ENCODE measurements at places on chromosomes 2 and 18. TPM values are rescaled to one million over a fixed set of nuclear protein-coding genes. Genes with fewer than 3 reads are reported as not detected.

DNA sequence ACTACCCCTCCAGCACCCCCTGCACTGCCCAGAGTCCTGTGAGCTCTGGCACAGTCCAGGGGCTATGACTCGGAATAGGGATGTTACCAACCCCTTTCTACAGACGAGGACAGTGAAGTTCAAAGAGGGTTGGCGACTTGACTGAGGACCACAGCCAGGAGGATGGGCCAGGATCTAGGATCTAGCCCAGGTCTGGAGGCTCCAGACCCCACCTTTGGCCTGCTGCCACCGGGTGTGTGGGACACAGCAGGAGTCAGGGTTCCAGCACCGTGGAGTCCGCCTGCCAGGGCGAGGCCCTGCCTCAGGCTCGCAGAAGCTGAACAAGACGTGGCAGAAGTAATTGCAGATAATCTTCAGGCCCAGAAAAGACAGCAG, 37.9 kb upstream of the GPC1 start:
- no peaks in the 10 kb centered on the region for H3K36me3 ChIP-seq
- H3K27me3 ChIP-seq, result peaks cover 16% of the 10 kb centered on the region
- H3K27ac ChIP-seq, result no peak overlapping the region
- H3K4me1 ChIP-seq, result no peaks in the 10 kb centered on the region

DNA sequence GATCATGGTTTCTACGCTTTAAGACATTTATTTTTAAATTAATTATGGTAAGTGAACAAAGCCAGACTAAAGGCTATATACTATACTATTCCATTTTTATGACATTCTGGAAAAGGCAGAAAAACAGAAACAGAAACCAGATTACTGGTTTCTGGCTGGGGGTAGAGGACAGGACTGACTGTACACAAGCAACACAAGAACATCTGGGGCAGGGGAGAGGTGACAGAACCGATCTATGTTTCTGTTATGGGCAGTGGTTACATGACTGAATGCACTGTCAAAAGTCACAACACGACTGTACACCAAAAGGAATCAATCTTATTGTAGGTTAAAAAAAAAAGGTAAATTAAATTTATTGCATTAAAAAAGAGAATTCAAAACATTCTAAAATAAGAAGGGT, 64.7 kb downstream of the PTPN2 start:
- peaks cover 6% of the 10 kb centered on the region for H3K4me1 ChIP-seq
- no peaks in the 10 kb centered on the region for H3K27me3 ChIP-seq
- no peak overlapping the region for H3K27ac ChIP-seq
- no peak overlapping the region for H3K4me3 ChIP-seq

- no peak for DNase-seq
- peaks cover 28% of the 10 kb centered on the region for H3K27me3 ChIP-seq
- no peak overlapping the region for H3K27ac ChIP-seq
- no peak overlapping the region for H3K4me3 ChIP-seq
These were observed 3.3 kb upstream of the NETO1 start for GRCh38 chr18:72871091-72871490.

- peaks cover 18% of the 10 kb centered on the region for H3K4me1 ChIP-seq
- H3K36me3 ChIP-seq, result peaks cover 72% of the 10 kb centered on the region
- no peak overlapping the region for H3K4me3 ChIP-seq
- H3K27me3 ChIP-seq, result no peaks in the 10 kb centered on the region
These were observed 23.7 kb downstream of the MARCHF7 start for GRCh38 chr2:159736048-159736447.

SIX3 gene
- total RNA-seq, result not detected

CNDP1 gene
- 0.72 TPM for total RNA-seq

COX7A2L gene
- 36.2 TPM for total RNA-seq
